ENCODE measurements at places on chromosomes 6 and 20. TPM values are rescaled to one million over a fixed set of nuclear protein-coding genes. Genes with fewer than 3 reads are reported as not detected.

DNA sequence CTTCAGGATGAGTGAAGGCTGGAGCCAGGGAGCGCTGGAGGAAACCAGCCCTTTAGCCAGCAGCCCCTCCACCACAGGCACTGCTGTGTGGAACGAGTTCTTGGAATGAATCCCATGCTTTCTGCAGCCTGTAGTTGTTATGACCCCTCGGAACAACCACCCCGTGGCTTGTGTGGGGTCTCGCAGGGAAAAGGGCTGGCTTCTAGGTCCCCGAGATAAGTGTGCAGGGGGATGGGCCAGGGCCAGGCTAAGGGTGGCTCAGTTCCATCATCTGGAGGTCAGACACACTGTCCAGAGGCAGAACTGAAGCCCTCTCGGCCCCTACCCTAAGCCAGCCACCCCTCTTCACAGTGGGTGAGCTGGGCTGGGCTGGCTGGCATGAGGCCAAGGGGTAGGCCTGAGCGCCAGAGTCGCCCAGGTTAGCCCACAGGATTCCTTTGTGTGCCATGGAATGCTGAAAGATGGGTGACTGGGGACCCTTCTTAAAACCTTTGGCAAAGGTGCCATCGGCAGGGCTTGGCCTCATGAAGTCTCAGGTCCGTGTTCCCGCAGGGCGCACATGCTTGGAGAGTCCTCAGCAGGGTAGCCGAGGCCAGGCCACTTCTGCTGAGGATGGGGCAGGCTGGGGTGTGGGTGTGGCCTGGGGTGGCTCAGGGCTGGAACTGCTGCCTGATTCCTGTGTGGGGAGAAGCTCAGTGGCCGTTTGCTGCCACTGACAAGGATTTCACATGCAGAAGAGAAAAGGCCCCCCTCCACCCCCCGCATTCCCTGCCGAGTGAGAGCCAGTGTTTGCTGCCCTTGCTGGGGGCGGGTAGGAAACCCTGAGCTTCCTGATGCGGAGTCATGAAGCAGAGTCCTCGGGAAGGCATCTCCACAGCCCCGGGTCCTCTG lies 24.6 kb downstream of the SPATA2 start:
- no peak for DNase-seq

Gene E2F1
- total RNA-seq: 25.3 TPM

Gene RBPJL
- not detected for total RNA-seq

GRCh38 chr20:52441710-52442109 lies 250.1 kb upstream of the ZFP64 start:
- DNase-seq: no peak

DNA sequence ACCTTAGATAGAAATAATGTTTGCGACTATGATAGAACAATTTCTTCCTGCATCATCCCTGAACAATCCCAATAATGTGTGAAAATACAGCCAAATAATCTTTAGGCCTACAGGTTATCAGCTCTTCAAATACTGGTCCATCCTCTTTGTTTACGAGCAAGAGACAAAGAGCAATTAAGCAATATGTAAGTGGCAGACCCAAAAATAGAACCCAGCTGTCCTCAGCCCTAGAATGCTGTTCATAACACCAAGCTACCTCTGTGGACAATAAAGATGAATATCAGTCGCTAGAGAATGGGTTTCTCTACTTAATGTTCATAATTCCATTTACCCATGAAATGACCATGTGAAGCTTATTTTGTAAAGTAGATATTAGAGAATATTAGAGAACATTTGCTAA lies 28.4 kb upstream of the OSTM1 start:
- no peak for DNase-seq

DNA sequence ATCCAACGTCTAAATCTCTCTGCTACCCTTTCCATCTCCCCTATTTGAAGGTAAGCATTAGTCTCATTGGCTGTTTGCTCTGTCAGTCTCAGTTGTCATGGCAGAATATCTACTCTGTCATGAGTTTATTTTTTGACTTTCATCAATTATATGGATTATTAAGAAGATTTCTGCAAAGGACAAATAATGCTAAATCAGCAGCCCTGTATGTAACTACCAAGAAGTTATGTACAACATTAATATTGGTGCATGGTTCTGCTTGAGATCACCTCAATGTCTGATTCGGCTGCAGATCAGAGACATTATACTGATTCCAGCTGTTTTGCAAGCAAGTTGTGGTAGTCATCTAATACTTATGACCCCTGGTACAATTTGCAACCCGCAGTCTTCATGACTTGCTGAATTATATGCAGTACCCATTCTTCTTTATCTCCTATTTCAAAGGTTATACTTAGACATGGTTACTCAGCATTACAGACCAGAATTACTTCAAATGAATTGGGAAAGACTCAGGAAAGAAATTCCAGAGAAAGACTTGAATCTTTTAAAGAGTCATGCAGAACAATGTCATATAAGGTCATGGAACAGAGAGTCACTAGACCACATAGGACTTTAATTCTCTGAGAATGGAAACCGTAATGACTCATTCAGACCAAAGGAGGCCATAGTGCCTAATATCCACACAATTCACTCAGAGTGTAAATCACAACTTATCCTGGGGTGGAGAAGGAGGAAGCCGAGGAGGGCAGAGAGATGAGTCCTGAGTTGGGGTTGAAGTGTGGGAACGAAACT lies 201.4 kb downstream of the IBTK start:
- DNase-seq: no peak

- DNase-seq: no peak
These were observed 97.6 kb downstream of the FIG4 start for GRCh38 chr6:109788687-109789086.

DNA sequence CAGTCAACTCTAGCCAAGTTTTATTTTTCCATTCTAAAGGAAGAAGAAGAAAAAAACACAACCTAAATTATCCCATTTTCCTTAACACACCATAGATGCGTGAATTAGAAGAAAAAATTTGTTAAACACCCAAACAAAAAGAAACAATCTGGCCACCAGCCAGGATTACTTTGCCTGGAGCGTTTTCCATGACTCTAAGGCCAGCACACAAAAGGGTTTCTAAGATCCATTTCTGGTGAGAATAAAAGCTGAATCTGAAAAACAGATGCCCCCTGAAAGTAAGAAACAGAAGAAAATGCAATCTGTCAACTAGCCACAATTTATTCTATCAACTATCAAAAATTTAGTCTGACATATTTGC lies 267.2 kb upstream of the SULF2 start:
- no peak for DNase-seq

Gene CALHM4
- not detected for total RNA-seq

Gene STMND1
- total RNA-seq: not detected

GRCh38 chr6:160162030-160162566 lies 40.5 kb downstream of the SLC22A1 start:
- no peak for DNase-seq

DNA sequence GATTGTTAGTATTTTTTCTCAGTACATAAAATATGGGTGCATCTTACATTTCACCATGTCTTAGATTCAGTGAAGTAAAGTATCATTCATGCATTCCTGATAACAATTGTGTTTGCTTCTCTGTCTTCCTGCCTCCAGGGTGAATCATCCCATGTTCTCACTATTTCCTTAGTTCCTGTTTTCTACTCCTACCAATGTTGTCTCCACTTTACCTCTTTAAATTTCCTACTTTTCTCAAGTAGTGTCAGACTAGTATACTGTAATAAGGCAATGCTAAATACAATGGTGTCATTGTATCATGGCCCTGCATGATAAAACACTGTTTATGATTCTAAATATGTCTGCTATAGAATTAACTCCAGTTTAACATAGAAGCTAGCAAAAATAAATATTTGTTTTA lies 37.4 kb upstream of the GABRR1 start:
- DNase-seq: no peak

- no peak for DNase-seq
These were observed 164.0 kb upstream of the RUNX2 start for GRCh38 chr6:45163952-45164766.

GRCh38 chr20:37390891-37391525 lies 45.1 kb downstream of the SRC start:
- DNase-seq: peak; percentile 93

- no peak for DNase-seq
These were observed 652.4 kb upstream of the CHD6 start for GRCh38 chr20:42270539-42270938.

Gene TRIM31
- total RNA-seq: 0.51 TPM

- peak; percentile 77 for DNase-seq
These were observed 25.2 kb downstream of the TRAM2 start for GRCh38 chr6:52551483-52552277.

Gene HMGCLL1
- total RNA-seq: not detected

GRCh38 chr6:45686841-45687569 lies 309.3 kb upstream of the SUPT3H start:
- DNase-seq: peak; percentile 20

DNA sequence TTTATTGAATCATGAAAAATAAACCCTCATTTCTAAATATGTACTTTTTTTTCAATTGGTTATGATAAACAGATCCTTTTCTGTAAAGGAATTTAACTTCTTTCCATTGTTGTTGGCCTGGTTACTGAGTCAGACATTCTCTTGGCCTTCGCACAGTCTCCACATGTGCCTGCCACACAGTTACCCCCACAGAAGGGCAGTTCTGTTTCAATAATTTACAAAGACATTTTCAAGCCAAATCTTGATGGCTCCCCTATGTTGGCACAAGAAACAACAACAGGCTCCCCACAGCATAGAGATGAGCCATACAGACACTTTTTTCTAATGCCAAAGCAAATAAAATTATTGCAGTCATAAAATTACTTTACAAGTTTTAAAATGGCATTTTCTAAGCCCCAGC lies 55.6 kb upstream of the BEND6 start:
- no peak for DNase-seq

DNA sequence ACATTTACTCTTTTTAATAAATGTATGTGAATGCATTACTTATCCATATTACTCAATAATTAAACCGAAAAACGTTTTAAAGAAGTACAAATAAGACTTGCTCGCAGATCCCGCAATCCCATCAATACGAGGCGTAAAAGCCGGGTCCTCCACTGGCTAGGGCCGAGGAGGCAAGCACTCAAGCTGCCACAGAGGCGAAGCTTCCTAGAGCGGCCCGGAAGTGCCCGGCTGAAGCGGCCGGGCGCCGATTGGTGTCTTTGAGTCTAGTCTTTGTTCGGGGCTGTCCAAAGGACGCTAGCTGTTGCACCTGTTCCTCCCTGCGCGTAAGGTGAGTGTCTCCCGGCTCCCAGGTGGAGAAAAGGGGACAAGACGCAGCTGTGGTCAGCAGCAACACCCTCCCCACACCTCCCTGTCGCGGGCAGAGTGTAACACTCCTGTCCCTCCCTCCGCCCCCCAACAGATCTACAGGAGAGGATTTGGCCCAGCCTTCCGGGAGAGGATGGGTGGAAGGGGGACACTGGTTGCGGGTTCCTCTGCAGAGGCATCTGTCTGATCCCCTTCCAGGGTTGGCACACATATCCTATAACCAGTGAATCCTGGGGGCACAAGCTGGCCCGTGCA lies at the start of gene ZSCAN16:
Gene ZSCAN16, plus strand, starts transcription at position 260 of the 621 bp plus-strand sequence. CDS start 835 bp downstream, outside the sequence.
- peak; percentile 87 for DNase-seq

DNA sequence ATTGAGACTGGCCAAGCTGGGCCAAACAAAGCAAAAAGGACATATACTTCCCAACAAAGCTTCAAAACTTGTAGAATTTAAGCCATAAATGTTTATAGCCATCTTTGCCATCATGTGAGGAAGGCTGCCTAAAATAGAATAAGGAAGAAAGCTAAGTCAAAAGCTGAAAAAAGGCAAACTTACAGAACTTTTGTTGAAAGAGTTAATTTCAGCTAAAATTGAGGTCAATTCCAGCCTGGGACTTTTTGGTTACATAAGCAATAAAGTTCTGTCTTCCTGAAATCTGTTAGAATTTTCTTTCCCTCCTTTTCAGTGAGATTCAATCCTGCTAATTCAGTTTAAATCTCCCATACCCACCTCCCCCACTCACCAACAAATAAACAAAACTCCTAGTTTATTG lies 227.9 kb upstream of the MARCKS start:
- DNase-seq: no peak

DNA sequence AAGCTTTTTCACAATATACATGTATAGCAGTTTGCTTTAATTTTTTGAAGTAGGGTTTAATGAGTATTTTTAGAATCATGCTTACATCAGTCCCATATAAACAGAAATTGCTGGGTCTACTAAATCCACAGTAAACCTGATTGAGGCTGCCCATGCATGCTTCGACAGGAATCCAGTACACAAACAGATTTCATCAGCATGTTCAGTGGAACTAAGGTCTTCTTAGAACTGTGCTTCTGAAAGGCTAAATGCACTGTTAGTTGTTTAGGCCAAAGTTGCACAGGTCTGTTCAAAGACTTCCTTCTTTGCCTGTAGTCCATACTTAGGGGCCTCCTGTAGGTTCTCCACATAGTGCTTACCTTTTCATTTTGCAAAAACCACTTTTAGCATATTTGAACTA lies 42.5 kb upstream of the THBS2 start:
- DNase-seq: peak; percentile 71

Gene GPR63
- total RNA-seq: 0.02 TPM

Gene RIPPLY2
- total RNA-seq: not detected

DNA sequence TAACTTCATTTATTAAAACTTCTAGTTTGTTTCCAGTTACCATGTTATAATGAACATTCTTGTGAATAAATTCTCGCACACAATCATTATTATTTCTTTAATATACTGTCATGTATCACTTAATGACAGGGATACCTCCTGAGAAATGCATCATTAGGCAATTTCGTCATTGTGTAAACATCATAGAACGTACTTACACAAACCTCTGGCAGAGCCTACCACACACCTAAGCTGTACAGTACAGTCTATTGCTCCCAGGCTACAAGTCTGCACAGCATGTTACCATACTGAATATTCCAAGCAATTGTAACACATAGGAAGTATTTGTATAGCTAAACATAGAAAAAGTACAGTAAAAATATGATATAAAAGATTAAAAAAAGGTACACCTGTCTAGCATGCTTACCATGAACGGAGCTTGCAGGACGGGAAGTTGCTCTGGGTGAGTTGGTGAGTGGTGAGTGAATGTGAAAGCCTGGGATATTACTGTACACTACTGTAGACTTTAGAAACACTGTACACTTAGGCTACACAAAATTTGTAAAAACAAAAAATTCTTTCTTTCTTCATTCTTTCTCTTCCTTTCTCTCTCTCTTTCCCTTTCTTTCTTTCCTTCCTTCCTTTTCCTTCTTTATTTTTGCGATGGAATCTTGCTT lies 268.2 kb upstream of the SOX4 start:
- DNase-seq: no peak

DNA sequence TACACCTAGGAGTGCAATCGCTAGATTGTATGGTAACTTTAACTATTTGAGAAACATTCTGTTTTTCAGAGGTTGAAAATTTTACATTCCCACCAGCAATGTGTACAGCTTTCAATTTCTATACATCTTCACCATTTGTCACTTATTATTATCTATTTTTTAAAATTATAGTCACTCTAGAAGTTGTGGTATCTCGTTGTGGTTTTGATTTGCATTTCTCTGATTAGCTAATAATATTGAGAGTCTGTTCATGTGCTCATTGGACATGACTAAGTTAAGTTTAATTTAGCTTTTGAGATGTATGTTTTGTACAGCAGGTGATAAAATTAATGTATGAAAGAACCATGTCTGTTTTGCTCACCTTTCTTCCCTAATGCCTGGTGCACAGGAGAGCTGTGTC lies 34.8 kb upstream of the PLCB1 start:
- DNase-seq: no peak

GRCh38 chr6:68339488-68340131 lies 295.5 kb upstream of the ADGRB3 start:
- DNase-seq: no peak

- no peak for DNase-seq
These were observed 30.0 kb upstream of the FABP7 start for GRCh38 chr6:122749451-122750050.

All from HepG2 (cell line).